ENCODE measurements at places on chromosomes 5 and 9.

DNA sequence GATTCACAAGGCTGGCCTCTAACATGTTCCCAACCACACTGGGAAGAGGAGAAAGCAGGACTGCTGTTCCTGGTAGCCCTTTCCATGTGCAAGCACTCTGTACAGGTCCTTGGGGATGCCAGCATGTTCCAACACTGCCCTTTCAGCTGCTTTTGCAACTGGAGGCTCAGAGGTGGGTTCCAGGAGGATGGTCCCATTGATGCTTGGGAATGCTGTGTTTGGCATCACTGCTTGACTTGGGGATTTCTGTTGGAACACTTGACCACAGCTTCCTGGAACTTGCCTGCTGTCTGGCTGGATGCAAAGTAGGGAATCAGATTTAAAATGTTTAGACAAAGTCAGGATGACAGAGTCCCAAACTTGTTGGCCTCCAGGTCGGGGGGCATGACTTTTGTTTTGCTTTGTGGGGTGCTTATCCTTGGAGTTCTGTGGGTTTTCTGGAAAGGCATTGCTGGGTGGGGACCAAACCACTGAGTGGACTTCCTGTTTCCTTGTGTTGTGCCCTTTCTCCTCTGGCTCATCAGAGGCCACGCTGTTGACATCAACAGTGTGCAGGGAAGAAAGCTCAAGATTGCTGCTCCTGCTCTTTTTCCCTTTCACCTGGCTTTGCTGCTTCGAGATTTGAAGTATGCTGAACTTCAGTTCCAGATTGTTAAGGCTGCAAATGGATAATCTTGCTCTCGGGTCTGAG is 148.5 kb upstream of the RPS23 start:
- no peak for DNase-seq

DNA sequence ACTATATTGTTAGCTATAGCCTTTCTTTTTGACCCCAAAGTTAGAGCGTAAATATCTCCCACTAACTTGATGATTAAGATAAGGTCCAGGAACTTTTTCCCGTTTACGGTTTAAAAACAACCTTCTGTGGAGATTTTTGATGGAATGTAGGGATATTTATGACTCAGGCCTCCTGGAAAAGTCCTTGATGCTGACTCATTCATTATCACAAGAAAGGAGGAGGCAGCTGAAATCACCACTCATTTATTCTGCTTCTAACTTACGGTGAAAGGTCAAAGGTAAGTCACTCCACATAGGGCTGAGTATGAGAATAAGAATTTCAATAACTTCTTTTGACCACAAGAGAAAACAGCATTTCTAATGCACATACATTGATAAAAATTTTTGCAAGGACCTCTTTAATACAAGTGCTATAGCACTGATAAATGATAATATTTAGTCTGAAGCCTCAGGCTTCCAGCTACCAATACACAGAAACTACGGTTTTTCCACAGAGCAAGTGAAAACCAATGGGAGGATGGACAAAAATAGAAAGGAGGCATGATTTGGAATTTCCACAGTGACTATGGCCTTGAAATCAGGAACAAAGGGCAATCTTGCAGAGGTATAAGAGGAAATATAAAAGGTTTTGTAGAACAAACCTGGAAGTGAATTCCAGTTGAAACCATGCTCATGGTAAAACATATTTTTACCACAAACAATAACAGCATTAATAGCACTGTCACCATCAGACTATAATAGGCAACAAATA is 146.5 kb downstream of the PPP2R2B start:
- peak; percentile 67 for DNase-seq

- no peak for DNase-seq
Measured at GRCh38 chr9:70259512-70259802, 679 bp downstream of the SMC5 start.

- no peak for DNase-seq
Measured at GRCh38 chr5:174217527-174217926, 172.0 kb downstream of the NSG2 start.

DNA sequence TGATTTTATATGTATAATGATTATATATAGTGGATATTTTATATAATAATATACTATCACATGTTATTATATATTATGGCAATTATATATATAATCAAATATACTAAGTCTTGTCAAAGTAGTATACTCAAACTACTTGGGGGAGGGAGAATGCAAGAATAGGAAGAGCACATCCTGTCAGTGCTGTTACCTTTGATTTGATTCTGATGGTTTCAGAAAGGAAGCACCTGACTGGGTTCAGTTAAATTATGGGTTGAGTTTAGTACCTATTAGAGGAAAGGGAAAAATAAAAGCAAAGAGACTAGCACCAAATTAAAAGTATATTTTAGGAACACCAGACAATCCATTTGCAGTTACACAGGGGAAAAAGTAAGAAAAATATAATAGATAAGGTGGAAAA is 107.6 kb downstream of the GRIA1 start:
- no peak for DNase-seq

DNA sequence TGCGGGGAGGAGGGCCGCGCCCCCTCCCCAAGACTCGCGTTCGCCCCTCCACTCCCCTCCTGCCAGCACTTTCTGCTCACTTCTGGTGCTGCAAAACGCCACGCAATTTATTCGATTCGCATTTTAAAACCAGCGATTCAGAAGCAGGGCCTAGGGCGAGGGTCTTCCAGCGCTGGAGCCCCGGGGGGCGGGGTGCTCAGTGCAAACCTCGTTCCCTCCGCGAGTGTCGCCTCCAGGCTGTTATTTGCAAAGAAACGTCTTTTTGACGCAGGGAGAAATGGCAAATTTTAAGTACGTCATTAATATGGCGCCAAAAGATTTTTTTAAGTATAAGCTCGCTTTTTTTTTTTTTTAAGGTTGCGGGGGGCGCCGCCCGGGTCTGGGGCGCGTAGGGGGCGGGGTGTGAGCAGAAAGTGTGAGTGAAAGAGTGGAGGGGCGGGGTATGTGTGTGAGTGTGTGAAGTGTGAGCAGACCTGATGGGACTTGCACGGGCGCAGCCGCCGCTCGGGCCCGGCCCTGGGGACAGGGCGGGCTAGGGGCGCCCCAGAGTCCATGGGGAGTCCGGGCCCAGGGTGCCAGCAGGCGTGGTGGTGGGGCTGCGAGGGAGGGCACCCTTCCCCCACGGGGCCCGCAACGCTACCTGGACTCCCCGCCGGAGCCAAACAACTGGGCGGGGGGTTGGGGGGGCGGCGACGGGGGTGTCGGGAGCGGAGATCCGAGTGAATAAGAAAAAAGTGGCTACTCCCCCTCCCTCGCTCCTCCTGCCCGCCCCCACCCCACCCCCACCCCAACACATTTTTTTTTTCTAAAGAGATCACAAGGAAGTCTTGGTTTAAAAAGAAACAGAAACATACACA is at the start of gene JADE2:
Gene JADE2, plus strand, starts transcription at position 845 of the 857 bp plus-strand sequence. CDS start 10,188 bp downstream, outside the sequence.
- no peak for DNase-seq

DNA sequence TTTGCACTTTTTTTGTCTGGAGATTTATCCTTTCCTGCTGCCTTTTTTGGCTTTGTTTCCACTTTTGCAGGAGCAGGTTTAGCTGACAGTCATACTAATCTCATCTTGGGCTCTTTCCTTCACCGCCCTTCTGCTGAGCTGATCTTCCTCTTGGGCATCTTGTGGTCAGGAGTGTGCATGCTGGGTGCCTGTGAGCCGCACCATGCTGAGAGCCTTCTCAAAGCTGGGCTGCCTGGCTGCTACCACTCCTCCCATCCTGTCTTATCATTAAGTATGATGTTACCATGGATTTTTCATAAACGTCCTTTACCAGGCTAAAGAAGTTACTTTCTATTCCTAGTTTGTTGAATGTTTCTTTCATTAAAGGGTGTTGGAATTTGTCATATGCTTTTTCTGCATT is 49.5 kb upstream of the MCCC2 start:
- DNase-seq = no peak

GRCh38 chr5:32542216-32543059 is 42.9 kb upstream of the SUB1 start:
- no peak for DNase-seq

- DNase-seq = no peak
Measured at GRCh38 chr5:80659106-80659505, 4.3 kb upstream of the DHFR start.

- DNase-seq = no peak
Measured at GRCh38 chr5:140966293-140967225, at the start of gene PCDHAC2. TSS of gene PCDHAC2 (plus strand) at chr5:140966476. CDS start at chr5:140966767, 291 bp downstream.

DNA sequence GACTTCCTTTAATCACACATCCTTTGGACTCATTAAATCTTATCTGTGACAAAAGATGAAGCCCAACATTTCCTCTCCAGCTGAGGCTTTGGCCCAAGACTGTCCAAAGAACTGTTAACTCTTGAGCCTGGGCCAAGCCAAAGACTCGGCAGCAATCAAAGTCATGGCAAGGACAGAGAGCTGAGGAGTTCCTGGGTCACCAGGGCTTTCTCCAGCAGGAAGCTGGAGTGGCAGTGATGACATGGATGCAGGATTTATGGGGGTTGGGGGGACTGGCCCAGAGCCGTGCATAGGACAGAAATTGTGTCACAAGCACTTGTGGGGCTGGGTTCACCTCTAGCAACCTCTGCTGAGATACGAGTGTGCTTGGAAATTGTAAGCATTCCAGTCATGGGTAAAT is 440.3 kb downstream of the PLK2 start:
- DNase-seq = peak; percentile 29

- no peak for DNase-seq
Measured at GRCh38 chr9:116342061-116342460, 188.5 kb downstream of the PAPPA start.

- DNase-seq = no peak
Measured at GRCh38 chr9:8732367-8733075, 932.9 kb upstream of the DMAC1 start.

DNA sequence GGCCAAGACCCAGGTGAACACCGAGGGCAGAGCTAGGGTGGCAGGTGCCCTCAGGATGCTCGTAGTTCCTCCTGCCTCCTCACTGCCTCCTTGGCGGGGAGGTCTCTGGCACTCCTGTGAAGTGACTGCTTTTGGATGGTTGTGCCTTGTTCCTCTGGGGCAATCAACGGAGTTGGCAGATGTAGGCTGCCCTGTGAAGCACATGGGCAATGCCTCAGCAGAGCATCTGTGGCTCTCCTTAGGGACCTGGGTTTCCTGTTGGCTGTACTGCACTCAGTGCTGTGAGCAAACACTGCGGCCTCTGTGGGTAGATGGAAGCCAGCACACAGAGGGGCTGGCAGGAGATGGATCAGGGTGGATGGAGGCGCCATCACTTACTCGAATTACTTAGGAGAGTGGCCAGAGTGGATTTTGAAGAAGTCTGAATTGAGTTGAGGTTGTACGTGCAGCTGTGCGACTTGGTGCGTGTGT is 71.4 kb upstream of the COL5A1 start:
- DNase-seq = no peak

DNA sequence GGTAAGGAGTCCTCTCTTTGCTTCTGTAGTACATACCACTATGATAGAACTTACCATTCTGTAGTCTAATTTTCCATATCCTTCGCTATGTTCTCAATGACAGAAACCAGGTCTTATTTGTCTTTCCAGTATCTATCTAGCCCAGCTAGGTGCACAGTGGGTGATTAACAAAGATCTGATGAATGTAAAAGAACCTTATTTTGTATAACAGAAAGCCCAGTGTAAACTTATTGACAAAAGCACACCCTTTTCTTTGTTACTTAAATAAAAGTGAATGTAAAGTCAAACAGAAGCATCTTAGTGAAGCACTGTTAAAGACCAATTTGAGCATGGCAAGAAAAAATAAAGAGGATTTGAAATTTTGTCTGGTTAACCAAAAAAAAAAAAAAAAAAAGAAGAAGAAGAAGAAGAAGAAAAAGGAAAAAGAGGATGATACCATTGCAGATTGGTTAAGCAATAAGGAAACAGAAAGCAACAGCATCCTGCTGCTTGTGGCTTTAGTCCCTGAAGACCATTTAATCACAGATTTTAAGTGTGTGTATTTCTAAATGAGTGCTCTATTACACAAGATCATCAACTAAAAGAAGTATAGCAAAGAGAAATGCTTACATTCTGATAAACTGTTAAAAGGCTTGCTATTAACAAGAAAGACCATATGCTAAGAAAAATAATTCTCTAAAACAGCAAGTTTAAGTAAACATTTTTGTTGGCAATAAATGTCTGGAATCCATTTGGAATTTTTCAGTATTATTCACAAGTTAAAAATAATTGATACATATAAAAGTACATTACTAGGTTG is 21.2 kb downstream of the MEGF9 start:
- peak; percentile 40 for DNase-seq

- no peak for DNase-seq
Measured at GRCh38 chr5:43019614-43020398, 20.3 kb downstream of the ANXA2R start.

- DNase-seq = no peak
Measured at GRCh38 chr9:90869361-90869760, 67.7 kb downstream of the SYK start.

- no peak for DNase-seq
Measured at GRCh38 chr9:91411096-91411771, 12.4 kb downstream of the NFIL3 start.

GRCh38 chr9:38387066-38387465 is 5.4 kb upstream of the ALDH1B1 start:
- no peak for DNase-seq

DNA sequence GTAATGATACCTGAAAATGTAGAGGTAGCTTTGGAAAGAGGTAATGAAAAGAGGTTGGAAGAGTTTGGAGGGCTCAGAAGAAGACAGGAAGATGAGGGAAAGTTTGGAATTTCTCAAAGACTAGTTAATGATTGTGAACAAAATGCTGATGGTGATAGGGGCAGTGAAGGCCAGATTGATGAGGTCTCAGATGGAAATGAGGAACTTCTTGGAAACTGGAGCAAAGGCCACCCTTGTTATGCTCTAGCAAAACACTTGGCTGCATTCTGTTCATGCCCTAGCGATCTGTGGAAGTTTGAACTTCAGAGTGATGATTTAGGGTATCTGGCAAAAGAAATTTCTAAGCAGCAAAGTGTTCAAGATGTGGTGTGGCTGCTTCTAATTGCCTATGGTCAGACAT is 161.2 kb upstream of the SPEF2 start:
- DNase-seq = no peak

DNA sequence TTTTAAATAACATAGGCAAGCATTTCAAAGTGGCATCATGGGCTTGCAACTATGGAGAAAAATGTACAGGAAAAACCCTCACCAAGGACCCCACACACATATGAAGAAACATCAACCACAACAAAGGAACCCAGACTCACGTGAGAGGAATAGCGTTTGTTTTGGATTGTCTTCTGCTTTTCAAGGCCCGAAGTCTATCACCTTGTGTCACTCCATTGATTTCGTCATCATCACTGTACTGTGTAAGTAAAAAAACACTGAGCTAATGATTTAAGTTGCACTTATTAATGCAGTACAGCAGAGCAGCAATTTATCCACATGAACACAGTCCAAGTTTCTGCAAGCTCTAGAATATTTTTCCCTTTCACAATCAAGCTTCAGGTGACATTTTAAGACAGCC is 72.4 kb downstream of the HABP4 start:
- no peak for DNase-seq

- no peak for DNase-seq
Measured at GRCh38 chr5:135318037-135318436, 81.0 kb downstream of the MACROH2A1 start.

DNA sequence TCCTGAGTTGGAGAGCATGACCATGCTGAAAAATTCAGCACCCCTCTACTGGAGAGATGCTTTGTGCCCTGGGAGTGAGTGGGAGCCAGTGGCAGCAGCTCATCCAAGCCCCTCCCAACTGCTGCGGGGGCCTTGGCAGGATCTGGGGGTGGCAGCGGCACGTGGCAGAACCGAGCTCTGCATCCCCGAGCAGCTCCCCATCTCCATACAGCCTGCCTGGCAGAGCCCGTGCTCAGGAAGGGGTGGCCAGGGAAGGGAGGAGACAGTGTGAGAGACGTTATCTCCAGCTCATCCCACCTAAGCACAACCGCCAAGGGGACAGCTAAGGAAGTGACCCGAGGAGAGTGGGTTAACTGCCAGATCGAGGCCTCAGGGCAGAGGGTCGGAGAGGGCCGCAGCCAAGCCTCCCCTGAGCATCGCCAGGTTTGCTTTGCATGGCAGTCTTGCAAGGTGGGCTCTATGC is 17.2 kb upstream of the DPM2 start:
- no peak for DNase-seq
